ENCODE measurements at places on chromosomes 4 and X. TPM values are rescaled to one million over a fixed set of nuclear protein-coding genes. Genes with fewer than 3 reads are reported as not detected.

- DNase-seq: no peak
These were observed 553.5 kb downstream of the TRAM1L1 start for GRCh38 chr4:116531870-116532269.

- DNase-seq: no peak
These were observed 65.7 kb downstream of the BEX3 start for GRCh38 chrX:103441878-103442535.

DNA sequence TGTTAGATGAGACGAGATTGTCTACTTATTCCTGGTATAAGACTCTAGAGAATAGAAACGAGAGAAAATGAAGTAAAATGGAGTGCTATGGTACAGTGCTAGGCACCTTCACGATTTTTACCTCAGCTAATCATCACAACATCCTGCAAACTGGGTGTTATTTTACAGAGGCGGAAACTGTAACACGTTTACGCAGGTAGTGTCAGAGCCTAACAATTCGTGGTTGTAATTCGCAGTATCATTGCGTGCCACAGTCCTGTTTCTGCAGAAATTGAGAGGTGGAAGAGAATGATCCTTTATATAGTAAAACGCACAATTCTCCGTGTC is 383 bp upstream of the TBC1D19 start:
- no peak for DNase-seq

The NDP gene
- 29.2 TPM for total RNA-seq
